Bronchus fibroblast of lung (primary cell): ENCODE measurements at places on chromosomes 3 and 15. TPM values are rescaled to one million over a fixed set of nuclear protein-coding genes. Genes with fewer than 3 reads are reported as not detected.

The RAD18 gene
- total RNA-seq, result 8.9 and 11.3 TPM in 2 replicates

The C3orf49 gene
- not detected in 2 replicates for total RNA-seq

The SLC28A2 gene
- total RNA-seq, result not detected in 2 replicates

The CEMIP gene
- total RNA-seq, result 2.7 and 3.0 TPM in 2 replicates

The SMCO1 gene
- total RNA-seq, result 0.15 and 0.34 TPM in 2 replicates

The SGO1 gene
- 9.5 and 11.8 TPM in 2 replicates for total RNA-seq

The ESYT3 gene
- 0.17 TPM in 1 of 2 replicates, not detected in the other for total RNA-seq

The CLDN18 gene
- not detected in 2 replicates for total RNA-seq

The ZMYND10 gene
- total RNA-seq, result 0.34 and 1.3 TPM in 2 replicates

The SERPINI2 gene
- total RNA-seq, result not detected in 2 replicates

The UCN2 gene
- 1.7 and 1.9 TPM in 2 replicates for total RNA-seq
